ENCODE measurements at places on chromosomes 3 and 15. TPM values are rescaled to one million over a fixed set of nuclear protein-coding genes. Genes with fewer than 3 reads are reported as not detected.

DNA sequence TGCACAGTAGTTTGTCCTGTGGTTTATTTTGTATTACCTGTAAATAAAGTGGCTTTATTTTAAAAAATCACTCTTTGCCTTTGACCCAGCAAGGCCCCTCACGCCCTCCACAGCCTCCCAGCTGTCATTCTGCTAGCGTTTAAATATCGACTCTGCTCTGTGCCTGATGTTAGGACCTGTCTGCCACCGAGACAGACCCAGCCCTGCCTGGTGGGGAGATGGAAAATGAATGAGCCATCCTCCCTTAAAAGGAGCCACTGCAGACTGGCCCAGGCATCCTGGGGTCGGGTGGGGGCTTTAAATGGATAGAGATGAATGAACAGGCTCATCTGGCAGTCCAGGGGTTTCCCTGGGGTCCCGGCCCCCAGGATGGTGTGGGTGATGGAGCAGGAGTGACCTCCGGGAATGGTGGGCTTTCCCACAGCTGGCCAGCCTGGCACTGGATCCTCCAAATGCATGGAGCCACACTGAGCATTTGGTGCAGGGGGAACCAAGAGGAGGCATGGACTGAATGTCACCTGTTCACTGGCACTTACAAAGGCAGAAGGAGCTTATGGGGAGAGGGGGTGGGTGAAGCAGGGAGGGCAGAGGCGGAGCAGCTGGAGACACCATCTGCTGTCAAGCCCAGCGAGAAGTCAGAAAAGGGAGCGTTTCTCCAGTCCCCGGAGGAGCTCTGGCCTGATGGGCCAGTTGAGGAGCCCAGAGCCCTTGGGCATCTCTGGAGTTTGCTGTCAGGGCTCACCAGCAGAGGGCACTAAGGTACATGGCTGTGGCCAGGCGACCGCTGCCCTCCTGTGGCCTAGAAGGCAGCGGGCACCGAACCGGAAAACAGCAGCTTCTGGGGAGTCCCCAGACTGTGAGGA, 11.9 kb downstream of the GRM2 start:
- DNase-seq, result no peak

DNA sequence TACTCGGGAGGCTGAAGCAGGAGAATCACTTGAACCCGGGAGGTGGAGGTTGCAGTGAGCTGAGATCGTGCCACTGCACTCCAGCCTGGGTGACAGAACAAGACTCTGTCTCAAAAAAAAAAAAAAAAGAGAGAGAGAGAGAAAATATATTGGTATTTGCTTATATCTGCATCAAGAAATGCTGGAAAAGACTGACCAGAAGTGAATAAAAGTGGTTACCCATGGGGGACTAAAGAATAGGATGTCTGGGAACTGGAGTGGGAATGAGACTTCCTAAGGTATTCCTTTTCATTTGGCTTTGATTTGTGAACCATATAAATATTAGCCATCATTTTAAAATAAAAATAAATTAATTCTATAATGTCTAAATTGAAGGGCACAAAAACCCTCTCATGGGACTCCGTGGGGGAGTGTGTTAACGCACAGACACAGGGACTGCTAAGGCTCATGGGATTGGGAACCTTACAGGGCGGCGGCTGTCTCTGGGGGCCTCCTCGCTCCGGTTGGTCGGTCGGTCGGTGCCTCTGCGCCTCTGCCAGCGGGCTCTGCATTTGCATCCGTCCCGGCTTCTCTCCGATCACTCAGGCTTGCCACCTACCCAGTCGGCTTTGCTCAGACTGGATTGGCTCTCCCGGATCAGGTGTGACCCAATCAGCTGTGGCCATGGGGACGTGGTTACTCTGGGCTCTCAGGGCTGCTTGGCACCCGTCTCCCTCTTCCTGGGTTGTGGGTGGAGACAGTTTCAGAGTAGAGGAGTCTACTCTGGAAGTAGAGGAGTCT, 12.7 kb upstream of the TSPAN3 start:
- DNase-seq, result peak; percentile 70

C3orf20 gene
- 0.10 TPM for total RNA-seq

- DNase-seq, result no peak
Measured at GRCh38 chr15:67066041-67066958, 898 bp downstream of the SMAD3 start.

DNA sequence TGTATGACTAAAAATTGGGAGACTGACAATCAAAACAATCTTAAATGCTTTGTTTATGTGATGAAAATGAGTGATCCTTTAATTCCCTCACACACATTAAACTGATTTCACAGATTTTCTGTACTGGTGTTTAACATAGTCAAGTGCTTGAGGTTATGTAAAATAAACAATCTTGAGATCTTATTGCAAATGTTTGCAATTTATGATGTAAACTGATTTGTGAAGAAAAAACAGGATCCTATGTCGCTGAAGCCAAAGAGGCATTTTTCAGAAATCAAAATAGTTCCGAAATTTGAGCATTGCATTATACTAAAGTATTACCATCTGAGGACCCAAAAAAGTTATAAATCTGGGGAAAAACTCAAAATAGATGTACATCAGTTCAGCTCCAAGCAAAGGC, 12.7 kb downstream of the SHOX2 start:
- DNase-seq, result no peak

DNA sequence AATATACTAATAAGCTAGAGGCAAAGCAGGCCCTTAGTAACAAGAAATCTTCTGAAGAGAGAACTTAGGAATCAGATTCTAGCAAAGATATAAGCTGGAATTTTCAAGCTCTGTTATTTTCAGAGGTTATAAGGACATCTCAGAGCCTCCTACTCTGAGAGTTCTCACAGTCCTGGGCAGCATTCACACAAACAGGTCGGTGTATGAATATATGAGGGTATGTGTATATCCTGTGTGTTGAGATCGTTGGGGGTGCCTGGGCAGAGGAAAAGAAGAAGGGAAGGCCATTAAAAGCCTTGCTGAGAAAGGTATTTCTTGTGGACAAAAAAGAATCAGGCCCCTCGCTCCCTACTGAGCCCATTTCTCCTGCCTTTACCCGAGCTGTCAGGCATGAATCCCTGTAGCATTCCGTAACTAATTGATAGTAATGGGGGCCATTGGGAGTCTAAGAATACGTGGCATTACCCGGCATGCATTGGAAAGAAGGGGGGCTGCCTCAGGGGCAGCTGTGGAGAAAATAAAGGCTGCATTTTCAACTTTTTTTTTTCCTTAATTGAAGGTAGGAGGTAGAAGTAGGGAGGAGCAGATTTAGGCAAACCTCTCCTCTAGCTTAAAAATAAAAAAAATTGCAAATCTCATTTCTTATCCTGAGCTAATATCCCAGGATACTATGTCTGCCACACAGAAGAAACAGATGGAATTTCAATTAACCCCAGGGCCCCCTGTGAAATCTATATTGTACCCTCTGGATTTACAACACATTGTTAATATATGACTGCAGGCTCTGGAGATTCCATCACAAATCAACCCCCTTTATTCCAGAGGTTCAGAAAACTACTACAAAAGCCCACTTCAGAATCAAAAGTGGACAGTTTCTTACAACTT, 103.8 kb downstream of the GTPBP8 start:
- no peak for DNase-seq

AHSG gene
- total RNA-seq, result not detected

- DNase-seq, result no peak
Measured at GRCh38 chr15:47266566-47266965, 450.7 kb upstream of the SEMA6D start.

DNA sequence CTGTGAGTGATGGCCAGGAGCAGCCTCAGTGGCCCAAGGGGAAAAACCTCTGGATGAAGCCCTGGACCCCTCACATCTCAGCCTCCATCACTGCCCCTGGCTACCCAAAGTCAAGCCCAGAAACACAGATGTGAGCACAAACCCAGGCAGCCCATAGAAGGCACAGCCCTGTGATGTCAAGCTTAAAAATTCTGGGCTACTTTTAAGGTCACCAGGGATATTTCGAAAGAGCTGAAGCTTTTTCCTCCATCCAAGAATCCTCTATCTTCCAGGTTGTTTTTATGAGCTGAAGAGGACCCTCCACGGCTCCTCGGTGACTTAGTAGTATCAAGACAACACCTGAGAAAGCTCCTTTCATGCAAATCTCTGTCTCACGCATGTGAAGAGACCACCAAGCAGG, 11.5 kb downstream of the LIPC start:
- no peak for DNase-seq

- no peak for DNase-seq
Measured at GRCh38 chr3:121998611-121999473, 23.2 kb downstream of the ILDR1 start.

DNA sequence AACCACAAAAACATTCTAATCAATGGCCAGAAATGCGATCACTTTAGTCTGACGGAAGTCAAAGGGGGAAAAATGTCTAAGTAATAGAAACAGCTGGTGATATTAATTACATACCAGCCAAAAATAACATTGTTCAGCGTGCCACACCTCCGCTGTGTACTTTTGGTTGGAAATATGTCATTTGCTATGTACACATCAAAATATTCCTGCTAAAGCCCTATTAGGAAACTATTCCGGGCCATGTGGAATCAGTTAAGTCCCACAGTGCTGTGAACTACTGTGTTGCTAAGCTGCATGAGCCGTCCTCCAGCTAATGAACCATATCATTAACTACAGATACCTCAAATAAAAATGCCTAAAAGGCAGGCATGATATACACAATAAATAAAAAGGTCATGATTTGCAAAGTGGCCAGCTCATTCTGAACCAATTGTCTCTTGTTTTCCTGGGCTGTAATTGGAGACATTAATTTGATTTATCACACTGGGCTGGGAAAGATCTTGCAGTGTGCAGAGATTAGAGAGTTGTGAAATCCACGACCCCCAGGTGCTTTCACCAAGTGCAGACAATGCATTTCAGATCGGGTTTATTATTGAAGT, 200.5 kb upstream of the LRTM1 start:
- DNase-seq, result no peak

PLAAT1 gene
- total RNA-seq, result 0.72 TPM

A4GNT gene
- total RNA-seq, result not detected
